ENCODE measurements at places on chromosomes 7 and 10.

DNA sequence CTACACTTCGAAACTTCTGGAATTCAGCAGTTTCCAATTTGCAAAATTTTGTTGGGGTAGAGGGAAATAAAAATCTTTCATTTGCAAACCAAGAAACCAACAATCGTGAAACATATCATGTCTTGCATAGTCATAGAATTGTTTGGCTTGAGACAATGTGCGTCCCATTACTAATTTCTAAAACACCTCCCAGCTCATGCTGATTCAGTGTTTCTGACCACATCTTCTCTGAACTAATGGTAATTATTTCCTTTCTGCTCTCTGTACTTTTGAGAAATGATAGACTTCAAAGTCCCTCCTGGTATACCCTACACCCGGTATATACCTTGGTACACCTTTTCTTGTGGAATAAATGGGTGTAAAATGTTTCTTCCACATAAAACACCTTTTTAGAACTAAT, 41.8 kb upstream of the TSPAN13 start:
- no peak for DNase-seq

DNA sequence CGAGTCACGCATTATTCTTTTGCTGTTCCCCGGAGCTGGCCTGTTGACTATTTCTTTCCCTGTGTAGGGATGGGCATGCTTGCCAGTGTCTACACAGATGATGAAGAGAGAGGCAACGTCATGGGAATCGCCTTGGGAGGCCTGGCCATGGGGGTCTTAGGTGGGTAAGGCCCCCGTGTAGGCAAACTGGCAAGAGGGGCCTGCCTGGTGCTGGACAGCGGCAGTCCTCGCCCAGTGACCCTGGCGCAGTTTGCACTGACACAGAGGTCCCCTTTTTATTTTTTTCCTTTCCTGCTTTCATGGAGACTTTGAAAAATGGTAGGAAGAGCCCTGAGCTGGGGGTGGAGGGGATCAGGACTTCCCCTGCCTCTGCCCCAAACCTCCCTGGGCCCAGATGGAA, 13.4 kb downstream of the SLC18A2 start:
- DNase-seq = no peak

DNA sequence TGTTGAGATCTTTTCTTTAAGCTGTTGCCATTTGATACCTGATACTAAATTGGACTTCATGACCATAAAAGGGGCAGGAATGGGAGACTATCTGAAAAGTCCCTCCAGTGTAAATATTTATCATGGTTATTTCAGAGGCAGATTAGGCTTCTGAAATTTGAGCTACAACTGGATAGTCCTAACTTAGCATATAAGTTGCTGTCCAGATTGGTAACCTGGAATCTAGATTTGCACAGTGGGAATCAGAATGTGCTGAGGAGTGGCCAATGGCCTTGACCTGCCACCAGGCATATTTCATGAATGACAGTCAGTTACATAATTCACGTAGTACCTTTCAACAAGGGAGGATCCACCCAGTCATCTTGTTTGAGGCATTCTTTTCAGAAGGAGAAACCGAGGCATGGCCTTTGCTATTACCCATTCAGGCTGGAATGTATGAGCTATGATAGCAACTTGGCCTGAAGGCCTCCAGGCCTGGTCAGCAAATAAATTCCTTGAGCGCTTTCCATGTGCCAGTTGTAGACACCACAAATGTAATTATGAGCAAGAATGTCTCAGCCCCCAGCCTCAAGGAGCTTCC, 80.0 kb downstream of the EEPD1 start:
- DNase-seq = no peak

GRCh38 chr10:15606377-15606776, 113.3 kb downstream of the ITGA8 start:
- DNase-seq = no peak

- DNase-seq = no peak
Measured at GRCh38 chr10:17616403-17617030, 657 bp downstream of the HACD1 start.

DNA sequence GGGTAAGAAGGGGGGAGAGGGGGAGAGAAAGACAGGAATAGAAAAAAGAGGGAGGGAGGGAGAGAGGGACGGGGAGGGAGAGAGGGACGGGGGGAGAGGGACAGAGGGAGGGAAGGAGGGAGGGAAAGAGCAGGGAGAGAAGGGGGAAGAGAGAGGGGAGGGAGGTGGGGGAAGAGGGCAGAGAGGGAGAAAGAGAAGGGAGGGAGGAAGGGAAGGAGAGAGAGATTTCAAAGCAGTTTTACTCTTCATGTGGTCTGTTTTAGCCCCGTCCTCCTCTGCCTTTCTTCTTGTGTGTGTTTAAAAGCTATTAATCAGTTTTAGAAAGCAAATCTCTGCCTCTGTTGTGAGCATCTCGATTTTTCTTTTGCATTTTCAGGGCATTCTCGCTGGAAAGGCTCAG, 237.0 kb downstream of the WDR37 start:
- DNase-seq = no peak

DNA sequence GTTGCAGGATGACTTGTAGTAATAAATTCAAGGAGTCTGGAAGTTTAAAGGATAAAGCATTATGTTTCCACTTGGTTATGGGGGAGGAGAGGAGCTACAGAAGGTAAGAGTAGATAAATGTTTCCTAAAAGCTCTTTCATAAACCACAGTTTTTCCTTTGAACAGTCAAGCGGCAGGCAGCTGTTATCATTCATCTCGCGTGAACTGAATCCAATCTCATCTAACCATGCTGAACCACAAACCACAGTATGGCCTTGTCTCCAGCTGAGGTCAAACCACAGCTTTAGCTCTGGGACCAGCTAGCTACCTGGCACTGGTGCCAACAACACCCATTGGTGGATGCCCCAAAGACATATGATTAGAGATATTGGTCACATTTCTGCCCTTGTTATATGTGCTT, 63.3 kb downstream of the NOC3L start:
- DNase-seq = no peak

DNA sequence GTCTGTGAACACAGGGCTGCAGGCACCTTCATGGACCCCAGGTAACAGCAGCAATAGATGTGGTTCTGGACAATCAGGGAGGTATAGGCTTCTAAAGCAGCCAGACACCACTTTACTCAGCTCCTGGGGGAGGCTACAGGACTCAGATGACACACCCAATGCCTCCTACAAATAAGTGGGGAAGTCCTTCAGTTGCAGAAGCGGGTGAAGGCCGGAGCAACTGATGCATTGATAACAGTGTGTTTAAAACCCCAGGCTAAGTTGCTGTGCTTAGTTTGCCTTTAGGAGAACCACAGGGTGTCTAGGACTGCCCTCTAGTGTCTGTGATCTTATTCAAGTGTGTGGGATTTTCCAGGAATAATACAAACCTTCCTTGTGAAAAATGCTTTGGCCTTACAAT, 5.9 kb upstream of the ITGA8 start:
- DNase-seq = no peak

- no peak for DNase-seq
Measured at GRCh38 chr10:46553238-46554049, 3.0 kb downstream of the GPRIN2 start.

DNA sequence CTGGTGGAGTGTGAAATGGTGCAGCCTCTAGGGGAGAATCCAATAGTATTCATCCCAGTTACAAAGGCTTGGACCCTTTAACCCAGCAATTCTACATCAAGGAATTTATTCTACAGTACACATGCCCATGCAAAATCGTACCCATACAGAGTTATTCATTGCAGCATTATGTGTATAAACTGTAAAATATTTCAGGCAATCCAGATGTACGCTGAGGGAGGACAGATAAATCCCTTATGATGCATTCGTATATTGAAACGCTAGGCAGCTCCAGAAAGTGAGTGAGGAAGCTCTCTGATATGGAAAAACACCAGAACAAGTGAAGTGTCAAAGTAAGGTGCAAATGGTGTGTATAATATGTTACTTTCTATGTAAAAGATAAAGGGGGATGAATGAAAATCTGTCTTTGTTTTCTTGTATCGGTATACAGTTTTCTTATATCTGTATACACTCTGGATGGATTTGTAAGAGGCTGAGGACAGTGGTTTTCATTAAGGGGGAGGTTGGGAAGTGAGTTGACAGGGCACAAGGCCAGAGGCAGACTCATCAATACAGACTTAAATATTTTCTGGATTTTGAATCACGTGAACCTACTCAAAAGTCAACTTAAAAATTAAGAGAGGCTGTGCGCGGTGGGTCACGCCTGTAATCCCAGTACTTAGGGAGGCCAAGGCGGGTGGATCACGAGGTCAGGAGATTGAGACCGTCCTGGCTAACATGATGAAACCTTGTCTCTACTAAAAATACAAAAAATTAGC, 17.1 kb downstream of the VWA2 start:
- DNase-seq = no peak

DNA sequence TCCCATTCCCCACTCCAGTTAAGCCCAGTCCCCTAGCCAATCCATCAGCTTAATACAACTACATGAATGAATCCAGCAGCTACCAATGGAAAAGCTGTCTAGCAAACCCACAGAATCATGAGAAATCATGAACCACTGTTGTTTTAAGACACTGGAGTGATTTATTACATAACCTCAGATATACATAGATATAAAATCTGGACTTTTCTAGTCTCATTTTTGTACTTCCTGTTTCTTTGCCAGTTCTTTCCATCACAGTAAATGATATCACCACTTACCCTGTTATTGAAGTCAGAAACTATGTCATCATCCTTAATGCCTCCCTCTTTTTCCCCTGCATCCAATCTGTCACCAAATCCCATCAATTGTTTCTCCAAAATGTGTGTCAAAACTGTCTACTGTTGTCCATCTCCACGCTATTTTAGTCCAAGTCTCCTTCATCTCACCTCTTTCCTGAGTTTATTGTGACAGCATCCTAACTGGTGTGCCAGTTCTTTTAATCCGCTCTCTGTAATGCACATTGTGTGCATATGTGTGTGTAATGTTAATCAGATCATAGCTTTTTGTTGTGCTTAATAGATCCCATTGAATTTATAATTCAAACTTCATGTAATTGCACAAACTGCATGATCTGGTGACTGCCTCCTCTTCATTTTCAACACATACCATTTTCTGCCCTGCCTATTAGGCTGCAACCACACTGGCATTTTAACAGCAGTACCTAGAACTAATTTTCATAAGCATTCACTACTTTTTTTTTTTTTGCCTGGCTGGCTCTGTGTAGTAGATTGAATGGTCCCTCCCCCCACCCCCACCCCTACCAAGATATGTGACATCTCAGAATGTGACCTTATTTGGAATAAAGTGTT, 56.0 kb downstream of the MKLN1 start:
- no peak for DNase-seq

DNA sequence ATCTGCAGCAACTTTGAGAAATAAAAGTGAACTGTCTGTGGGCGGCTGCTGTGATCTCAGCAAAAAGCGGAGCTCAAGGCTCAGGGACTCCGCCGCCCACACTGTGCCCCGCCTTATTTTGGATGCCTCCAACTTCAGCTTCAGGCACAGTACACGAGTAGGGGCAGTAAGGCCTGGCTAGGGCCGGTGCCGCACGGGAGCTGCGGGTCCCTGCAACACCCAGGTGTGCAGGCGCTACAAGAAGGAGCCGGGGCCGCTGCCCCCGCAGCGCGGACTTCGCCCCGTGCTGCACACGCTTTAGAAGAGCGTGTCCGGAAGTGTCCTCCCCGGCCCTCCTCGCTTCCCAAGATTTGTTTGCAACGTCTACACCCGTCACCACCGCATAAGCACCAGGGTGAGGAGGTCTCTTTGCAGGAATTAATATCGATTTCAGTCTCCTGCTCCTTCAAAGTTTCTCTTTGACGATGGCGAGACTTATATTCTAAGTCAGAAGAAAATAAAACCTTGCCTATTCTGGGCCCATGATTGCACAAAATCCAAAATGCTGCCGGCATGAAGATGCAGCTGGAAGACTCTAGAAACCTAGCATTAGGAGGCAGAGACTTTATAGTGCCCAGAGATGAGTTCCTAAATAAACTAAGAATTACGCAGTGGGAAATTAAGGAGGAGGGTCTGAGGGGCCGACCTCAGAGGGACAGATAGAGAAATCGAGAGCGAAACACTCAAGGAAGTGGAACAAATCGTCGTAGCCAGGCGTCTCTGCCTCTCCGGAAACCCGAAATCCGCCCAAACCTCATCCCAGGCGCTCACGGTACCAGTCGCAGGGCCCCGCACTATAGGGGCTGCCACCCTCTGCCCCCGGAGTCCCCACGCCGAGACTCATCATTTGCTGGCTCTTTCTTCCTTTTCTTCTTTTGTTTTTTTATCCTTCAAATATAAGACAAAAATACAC, 6.4 kb downstream of the VAX1 start:
- no peak for DNase-seq

DNA sequence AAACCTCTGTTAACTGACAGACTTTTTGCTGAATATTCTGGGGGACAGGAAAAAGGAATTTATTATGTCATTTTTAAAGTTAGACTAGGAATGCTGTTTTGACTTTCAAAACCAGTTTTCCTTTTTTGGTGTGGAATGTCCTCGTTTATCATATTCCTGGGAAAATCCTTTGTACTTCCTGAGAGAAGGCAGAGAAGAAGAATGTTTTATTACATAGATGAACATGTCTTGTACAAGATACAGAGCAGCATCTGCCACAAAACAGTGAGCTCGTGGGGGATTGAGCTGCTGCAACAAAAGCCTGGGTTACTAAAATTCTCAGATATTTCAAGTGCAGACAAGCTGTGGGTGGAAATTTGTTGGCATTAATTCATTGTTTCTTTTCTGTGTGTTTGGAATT, 20.2 kb downstream of the MCU start:
- no peak for DNase-seq

DNA sequence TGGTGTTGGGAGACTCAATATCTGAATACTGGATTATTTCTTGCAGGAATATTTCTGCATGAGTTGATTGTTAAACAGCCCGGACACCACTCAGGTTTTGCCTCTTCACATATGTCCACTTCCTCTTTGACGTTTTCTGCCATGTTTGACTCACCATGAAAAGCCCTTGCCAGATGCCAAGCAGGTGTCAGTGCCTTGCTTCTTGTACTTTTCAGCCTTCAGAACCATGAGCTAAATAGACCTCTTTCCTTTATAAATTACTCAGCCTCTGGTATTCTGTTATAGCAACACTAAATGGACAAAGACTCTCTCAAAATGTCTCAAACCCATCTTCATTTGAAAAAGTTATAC, 24.7 kb upstream of the MACC1 start:
- DNase-seq = no peak

- no peak for DNase-seq
Measured at GRCh38 chr7:136275794-136276193, 298.6 kb upstream of the MTPN start.

All from NCI-H446 treated with DMSO at 0.1 percent for 48 hours (cell line).